ENCODE measurements at places on chromosomes 5 and 9.

DNA sequence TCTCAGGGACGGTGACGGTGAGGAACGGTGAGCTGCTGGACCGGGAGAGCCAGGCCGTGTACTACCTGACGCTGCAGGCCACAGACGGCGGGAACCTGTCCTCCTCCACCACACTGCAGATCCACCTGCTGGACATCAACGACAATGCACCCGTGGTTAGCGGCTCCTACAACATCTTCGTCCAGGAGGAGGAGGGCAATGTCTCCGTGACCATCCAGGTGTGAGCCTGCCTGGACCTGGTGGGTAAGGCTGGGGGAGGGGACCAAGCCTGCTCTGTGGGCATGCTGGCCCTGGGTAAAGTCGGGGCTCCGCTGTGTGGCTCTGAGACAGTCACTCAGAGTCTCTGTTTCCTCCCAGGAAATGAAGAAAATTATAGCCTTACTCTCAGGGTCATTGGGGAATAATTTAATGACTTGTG lies 29.3 kb downstream of the CDHR2 start:
- peak; percentile 53 for DNase-seq

DNA sequence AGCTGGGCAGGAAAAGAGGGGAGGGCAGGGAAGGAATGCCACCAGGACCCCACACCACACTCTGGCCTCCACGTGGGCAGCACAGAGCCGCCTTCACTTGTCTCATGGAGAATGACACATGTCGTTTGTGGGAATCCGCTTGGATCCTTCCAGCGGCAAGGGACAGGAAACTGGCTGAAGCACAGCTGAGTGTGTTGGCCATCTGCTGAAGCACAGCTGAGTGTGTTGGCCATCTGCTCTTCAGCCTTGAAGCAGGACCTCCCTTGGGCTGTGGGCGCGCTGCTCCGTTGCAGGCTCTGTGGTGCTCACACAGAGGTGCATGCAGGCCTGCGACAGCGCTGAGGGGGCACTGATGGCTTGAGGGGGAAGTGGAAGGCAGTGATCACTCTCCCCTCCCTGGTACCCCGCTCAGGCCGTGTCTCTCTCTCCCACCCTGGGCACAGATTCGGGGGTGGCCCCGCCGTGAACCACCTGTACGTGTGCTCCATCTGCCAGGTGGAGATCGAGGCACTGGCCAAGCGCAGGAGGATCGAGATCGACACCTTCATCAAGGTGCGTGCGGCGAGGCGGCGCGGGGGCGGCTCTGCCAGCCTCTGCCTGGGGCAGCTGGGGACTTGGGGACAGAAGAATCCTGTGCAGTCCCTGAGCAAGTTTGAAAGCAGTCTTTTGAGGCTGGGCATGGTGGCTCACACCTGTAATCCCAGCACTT lies 40.6 kb downstream of the USP20 start:
- DNase-seq: no peak

DNA sequence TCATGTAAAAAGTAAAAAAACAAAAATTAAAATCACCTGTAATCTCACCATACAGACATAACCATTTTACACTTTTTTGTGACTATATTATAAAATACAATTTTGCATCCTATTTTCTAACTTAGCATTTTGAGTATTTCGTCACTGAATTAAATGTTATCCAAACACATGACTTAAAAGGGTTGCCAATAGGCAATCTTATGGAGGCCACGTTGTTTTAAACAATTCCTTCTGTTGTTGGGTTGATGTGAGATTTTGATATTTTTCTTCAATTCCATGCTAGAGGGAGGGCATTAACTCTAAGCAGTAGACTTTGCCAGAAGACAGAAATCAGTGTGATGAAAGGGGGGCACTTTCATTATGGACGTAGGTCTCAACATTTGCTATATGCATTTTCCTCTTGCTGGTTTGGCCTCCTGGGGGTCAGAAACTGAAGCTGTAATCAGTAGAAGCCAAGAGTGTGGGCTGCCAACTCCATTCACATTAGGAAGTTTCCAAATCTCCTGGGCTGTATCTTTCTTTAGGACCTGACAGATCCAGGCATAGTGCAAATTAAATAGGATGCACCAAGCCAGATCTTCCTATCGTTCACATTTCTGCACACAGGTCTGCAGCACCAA lies 614.2 kb upstream of the CLINT1 start:
- DNase-seq: no peak

DNA sequence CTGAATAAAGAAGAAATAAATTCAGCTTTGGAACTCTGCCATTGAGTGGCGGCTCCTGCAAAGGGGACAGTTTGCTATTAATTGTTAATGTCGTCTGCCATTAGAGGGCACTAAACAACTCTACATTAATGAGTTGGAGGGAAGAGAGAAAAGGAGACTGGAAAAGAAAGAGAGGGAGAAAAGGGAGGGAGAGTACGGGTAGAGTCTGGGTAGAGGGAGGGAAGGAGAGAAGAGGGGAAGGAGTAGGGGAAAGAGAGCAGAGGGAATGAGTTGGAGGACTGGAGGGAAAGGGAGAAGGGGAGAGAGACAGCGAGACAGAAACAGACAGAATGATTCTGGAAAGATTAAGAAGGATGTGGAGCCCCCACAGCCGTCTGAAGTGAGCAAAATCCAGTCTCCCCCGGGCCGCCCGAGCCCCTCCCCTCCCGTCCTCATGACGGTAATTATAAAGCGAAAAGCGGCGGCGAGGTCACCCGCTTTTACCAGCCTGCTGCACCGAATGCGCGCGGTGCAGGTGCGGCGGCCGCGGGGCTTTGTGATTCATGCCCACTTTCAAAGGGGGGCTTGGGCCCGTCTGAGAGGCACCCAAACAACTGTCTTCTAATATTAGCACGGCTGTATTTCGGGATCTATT lies 1.9 kb upstream of the FST start:
- peak; percentile 40 for DNase-seq

DNA sequence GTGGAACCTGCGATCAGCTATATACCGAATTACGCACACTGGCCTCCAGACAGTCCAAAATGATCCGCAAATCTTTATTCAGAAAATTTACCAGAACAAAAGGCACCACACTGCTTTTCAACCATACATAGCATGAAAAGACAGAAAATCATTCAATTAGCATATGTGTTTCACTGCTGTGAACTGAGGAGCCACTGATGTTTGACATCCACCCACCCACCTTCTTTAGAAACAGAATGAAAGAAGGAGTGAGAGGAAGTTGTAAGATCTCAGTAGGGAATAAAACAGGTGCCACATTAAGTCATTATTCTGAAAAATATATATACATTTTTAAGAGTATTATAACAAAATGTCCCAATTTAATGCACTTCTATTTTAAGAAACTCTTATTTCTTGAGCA lies 156.8 kb downstream of the NFIB start:
- no peak for DNase-seq

DNA sequence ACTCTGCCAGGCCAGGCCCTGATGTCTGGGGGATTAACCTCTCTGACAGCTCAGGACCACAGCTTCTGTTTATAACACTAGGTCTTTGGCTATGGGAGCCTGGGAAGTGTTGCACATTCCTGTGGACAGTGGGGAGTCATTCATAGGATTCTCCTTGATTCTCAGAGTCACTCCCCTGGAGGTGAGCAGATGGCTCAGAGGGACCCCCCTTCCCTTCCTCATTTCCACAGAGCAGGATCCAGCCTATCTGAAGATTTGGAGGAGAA lies 60.2 kb downstream of the NRG2 start:
- DNase-seq: no peak

GRCh38 chr5:181100121-181100875 lies 30.7 kb downstream of the OR2V1 start:
- no peak for DNase-seq

DNA sequence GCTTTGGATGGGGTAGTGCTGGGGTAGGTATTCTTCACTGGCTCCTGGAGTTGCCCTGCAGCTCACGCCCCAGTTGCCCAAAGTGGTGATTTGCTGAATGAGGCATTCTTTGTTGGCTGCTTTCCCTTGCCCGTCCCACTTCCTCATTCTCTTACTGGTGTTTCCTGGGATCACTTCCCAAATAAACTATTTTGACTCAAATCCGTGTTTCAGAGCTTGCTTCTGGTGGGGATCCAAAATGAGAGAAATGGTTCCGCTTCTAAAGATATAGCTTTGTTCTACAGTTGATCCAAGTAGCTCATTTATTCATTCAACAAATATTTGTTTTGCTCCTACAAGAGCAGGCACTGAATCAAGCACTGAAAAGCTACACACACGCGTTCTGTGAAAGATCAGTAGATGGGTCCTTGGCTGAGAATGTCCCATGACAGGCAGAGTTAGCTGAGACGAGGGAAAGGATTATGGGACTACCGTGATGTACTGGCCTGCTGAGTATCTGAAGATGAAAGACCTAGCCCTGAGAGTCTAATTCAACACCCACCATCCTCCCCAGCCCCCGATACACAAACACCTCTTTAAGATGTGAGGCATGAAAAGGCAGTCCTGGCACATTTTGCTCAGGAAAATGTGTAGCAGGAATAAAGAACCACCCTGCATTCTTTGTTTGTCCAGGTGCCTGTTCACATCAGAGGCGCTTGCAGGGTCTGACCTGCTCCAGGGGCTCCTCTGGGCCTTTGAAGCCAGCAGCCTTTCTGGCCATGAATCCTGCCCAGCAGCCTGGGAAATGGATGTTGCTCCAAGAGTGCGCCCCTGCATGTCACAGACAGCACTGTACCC lies 143.1 kb upstream of the RANBP3L start:
- DNase-seq: no peak

DNA sequence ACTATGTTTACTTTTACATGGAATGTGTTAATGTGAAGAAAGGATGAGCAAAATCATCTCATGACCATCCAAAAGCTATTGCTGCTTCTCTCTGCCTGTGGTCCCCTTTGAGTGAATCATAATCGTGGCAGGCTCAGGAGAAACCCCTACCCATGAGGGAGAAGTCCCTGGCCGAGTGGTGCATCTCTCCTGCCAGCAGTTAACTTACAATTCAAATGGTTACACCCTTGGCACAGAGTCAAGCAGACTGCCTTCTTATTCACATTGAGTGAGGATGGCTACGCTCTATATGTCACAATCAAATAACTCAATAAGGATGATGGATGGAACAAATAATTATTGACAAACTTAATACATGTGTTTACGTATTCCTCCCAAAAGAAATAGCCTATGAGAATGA lies 179.1 kb downstream of the FGF1 start:
- no peak for DNase-seq

GRCh38 chr5:130529511-130530485 lies 625.5 kb downstream of the CHSY3 start:
- no peak for DNase-seq

DNA sequence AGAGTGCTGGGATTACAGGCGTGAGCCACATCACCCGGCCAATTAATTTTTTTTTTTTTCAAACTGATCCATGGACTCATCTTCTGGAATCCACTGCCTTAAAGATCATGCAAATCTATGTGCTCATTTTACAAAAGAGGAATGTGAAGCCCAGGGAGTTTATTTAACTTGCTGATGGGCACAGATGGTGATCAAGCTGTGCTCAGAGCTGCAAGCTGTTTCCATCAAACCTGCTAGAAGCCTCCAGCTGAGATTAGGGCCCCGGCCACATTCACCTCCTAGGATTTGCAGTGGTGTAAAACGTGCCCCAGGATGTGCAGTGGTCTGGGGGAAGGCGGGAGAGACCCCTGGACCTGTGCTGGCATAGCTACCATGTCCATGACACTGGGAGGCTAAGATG lies 56.1 kb upstream of the TUT7 start:
- no peak for DNase-seq

DNA sequence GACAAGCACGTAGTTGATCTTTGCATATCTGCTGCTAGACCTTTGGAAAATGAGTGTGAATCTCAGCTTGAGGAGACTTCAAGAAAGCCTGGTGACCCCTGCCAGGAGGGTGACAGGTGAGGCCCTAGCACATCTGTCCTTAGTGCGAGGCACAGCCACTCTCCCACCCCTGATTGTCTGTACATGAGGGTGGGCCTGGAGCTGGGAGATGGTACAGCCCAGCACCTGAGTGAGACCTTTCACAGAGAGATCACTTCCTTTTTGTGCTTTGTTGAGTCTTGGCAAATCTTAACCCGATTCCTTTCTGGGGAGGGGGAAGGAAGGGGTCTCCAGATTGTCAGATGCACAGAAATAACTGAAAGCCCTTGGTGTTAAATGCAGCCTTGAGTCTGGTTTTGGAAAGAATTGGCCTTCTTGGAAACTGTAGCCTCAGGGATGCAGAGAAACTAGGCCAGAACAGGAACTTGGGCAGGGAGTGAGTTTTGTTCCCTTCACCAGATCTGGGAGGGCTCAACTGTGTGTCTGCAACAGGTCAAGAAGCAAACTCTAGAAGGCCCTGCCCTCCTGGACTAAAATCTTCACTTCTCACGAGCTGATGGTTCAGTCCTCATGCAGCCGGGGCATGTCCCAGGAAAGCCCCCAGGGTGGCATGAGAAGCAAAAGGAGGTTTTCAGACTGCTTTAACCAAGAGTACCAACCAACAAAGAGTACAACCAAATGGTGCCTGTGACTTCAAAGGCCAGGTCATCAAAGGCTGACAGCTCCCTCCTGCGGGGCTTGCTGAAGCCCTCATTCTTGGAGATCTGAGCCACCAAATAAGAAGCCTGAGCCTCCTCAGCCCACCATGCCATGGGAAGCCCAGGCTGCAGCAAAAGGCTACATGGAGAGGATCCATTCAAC lies 20.8 kb upstream of the SEMA4D start:
- no peak for DNase-seq

GRCh38 chr5:158895588-158895987 lies 204.1 kb downstream of the EBF1 start:
- DNase-seq: no peak

- DNase-seq: no peak
Measured at GRCh38 chr5:168123631-168124528, 167.6 kb upstream of the WWC1 start.

GRCh38 chr9:129121483-129121882 lies 10.3 kb downstream of the PTPA start:
- DNase-seq: no peak

DNA sequence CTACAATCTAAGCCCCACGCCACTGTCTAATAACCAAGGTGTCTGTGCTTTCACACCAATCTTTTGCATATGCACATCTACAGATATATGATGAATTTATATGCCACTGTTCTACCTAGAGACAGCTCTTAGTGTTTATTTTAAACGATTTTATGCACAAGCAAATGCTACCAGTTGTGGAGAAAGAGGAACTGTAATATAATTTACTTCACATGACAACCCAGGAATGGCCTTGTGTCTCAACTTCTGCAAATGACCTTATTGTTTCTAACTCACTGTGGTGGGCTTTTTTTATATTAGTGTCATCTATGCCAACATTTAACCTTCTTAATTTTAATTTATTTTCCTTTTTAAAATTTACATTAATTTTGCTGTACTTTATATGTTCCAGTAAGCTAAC lies 531.1 kb upstream of the TLE4 start:
- DNase-seq: no peak

Measured in CD4-positive, alpha-beta T cell treated with Interleukin-21 for 1 hour (primary cell).